ENCODE measurements at places on chromosomes 6 and 20.

DNA sequence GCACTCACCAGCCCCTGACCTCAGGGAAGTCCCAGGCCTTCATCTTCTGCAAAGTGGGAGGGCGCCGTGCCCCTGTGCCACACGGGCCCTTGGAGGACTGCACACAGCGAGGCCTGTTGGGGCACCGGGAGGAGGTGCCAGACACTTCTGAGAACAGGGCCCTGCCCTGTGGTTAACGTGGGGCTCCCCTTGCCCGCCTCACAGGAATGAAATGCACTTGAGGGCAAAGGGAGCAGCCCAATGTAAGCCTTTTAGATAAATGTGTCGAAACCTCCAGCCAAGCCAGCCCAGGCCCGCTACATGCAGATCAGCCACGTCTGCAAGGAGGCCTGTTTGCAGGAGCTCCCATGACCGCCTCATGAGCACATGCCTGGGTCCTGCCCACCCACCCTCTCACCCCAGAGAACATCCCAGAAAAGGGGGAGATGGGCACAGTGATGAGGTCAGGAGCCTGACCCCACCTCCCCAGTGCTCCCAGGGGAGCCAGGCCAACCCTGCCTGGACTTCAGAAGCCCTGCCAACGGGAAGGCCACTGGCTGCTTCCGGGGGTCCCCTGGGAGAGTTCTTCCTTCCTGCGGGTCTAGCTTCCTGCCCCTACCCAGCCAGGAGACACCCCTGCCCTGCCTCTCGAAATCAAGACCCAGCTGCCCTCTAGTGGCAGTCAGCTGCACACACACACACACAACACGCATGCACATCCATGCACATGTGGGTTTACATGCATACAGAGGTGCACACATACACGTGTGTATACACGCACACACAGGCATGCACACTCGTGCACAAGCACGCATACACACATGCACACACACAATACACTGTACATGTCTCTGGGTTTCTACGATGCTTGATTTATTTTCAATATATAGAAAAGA is 178.7 kb downstream of the TAF4 start:
- no peak for DNase-seq
- no peak overlapping the region for H3K4me3 ChIP-seq
- H3K4me1 ChIP-seq: no peaks in the 10 kb centered on the region
- H3K36me3 ChIP-seq: no peaks in the 10 kb centered on the region

DNA sequence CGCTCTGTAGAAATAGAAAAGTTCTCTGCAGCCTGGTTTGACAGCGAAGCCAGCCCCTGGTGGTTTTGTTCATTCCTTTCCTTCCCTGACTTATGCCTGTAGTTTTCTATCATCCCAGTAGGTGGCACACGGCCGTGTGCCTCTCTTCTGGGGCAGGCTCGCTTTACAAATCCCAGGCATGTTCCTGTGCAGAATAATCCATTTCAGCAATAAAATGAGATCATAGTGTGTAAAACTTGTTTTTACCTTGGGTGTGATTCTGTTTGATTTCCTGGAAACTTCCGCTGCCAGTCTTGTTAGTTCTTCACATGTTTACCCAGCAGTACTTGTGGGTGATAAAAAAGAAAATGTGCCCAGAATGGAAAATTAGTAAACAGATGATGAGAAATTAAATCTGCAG is 7.4 kb upstream of the INSM1 start:
- H3K27me3 ChIP-seq: peaks cover 4% of the 10 kb centered on the region
- peaks cover 4% of the 10 kb centered on the region for H3K4me1 ChIP-seq
- no peak for DNase-seq
- H3K36me3 ChIP-seq: no peaks in the 10 kb centered on the region
- H3K4me3 ChIP-seq: no peak overlapping the region

GRCh38 chr6:164825386-164825785 is 484.0 kb downstream of the C6orf118 start:
- H3K4me3 ChIP-seq: no peak overlapping the region
- no peaks in the 10 kb centered on the region for H3K36me3 ChIP-seq
- no peak overlapping the region for H3K27ac ChIP-seq
- no peaks in the 10 kb centered on the region for H3K4me1 ChIP-seq
- no peak for DNase-seq

GRCh38 chr6:132096245-132096644 is 145.1 kb upstream of the CCN2 start:
- H3K27ac ChIP-seq: no peak overlapping the region
- H3K4me3 ChIP-seq: no peak overlapping the region
- H3K27me3 ChIP-seq: no peaks in the 10 kb centered on the region
- H3K36me3 ChIP-seq: no peaks in the 10 kb centered on the region

GRCh38 chr6:133214267-133214666 is 26.9 kb upstream of the EYA4 start:
- no peaks in the 10 kb centered on the region for H3K36me3 ChIP-seq
- no peak overlapping the region for H3K27ac ChIP-seq
- H3K27me3 ChIP-seq: no peaks in the 10 kb centered on the region
- DNase-seq: no peak
- H3K4me3 ChIP-seq: no peak overlapping the region
- H3K4me1 ChIP-seq: no peaks in the 10 kb centered on the region

DNA sequence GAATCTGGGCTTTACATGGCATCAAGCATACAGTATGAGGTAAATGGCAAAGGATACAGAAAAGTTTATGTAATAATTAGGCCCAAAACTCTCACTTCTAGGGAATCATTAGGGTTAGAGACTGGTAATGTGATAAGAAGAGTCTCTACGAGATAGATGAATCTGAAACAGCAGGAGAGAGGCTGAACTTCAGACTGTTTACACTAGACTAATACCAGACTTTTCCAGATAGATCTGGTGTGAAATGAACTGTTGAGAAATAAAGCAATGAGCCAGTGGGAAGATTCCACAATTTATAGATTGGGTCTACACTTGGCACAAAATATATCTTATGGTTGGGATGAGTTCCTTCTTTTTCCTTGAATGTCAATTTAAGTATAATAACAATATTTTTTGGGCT is 134.3 kb downstream of the MAN1A1 start:
- no peak overlapping the region for H3K27ac ChIP-seq
- no peak overlapping the region for H3K4me3 ChIP-seq
- DNase-seq: no peak
- no peaks in the 10 kb centered on the region for H3K36me3 ChIP-seq

- H3K36me3 ChIP-seq: peaks cover 36% of the 10 kb centered on the region
- H3K4me3 ChIP-seq: no peak overlapping the region
- no peaks in the 10 kb centered on the region for H3K27me3 ChIP-seq
- H3K27ac ChIP-seq: no peak overlapping the region
Observed at GRCh38 chr20:62274332-62274950, 28.4 kb upstream of the ADRM1 start.

DNA sequence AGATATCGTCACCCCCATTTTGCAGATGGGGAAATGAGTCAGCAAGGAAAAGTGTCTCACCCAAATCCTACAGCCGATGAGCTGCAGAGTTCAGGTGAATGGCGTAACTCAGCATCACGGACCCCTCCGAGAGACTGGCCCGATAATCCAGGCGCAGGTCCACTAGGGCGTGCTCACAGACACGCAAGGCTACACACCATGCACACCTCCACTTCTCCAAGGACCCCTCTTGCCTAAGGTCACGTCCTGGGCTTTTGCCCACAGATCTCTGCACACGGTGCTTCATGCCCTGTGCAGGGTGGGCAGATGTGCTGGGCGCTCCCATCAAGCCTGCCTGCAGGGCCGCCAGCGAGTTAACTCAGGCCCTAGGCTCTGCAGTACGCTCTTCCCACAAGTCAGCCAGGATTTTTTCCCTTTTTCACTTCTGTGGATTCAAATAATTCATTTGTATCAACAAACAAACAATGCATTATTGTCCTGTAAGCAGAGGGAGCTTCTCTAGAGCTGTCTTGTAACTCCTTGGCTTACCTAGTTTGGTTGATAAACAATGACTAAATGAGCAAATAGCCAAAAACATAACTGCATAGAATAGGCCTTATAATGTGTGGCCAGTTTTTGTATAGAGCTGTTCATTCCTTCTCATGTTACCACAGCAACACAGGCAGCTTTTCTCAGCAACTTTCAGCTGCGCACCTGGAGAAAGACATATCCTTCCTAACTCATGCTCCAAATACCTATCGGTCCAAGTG is 139.1 kb downstream of the AGPAT4 start:
- H3K27me3 ChIP-seq: no peaks in the 10 kb centered on the region
- H3K27ac ChIP-seq: no peak overlapping the region
- no peaks in the 10 kb centered on the region for H3K4me1 ChIP-seq
- no peak for DNase-seq

DNA sequence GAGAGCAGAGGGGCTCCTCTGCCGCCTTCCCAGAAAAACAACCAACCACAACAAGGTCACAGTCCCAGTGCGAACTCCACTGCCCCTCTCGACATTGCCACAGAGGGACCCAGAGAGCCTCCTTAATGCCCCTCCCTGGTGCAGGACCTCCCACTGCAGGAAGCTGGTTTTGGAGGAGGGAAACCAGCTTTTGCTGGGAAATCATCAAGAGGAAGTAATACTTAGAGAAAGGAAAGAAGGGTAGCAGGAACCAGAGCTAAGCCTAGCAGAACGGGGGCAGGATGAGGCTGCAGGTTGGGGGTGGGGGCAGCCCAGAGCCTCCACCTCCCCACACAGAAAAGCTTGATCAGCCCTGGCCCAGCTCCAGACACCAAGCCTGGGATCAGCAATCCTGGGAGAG is 37.7 kb upstream of the SIRPA start:
- no peaks in the 10 kb centered on the region for H3K27me3 ChIP-seq
- no peak overlapping the region for H3K4me3 ChIP-seq
- no peak overlapping the region for H3K27ac ChIP-seq
- H3K36me3 ChIP-seq: no peaks in the 10 kb centered on the region

DNA sequence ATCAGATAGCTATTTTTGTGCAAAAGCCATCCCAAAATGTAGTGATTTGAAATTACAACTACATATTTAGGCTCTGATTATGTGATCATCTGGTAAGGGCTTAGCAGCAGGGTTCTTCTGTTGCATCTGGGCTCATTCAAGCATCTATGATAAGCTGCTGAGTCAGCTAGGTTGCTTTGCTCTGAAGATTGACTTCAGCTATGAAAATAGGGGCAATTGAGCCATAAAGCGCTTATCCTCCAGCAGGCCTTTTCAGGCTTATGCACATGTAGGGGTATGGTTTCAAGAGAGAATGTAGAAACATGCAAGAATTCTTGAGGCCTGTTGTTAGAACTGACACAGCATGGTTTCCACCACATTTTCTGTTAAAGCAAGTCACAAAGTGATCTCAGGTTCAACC is 114.1 kb downstream of the PLCB1 start:
- no peak overlapping the region for H3K27ac ChIP-seq
- no peaks in the 10 kb centered on the region for H3K27me3 ChIP-seq
- DNase-seq: no peak
- H3K4me3 ChIP-seq: no peak overlapping the region
- no peaks in the 10 kb centered on the region for H3K36me3 ChIP-seq
- H3K4me1 ChIP-seq: no peaks in the 10 kb centered on the region

GRCh38 chr20:57160985-57161384 is 105.5 kb downstream of the BMP7 start:
- no peak overlapping the region for H3K27ac ChIP-seq
- no peaks in the 10 kb centered on the region for H3K4me1 ChIP-seq
- DNase-seq: no peak
- no peak overlapping the region for H3K4me3 ChIP-seq
- no peaks in the 10 kb centered on the region for H3K27me3 ChIP-seq

- H3K4me3 ChIP-seq: no peak overlapping the region
- H3K4me1 ChIP-seq: peaks cover 9% of the 10 kb centered on the region
- no peak for DNase-seq
- H3K27ac ChIP-seq: no peak overlapping the region
Observed at GRCh38 chr20:44609006-44609515, 26.7 kb downstream of the PKIG start.

- H3K27ac ChIP-seq: no peak overlapping the region
- H3K4me3 ChIP-seq: no peak overlapping the region
- no peaks in the 10 kb centered on the region for H3K36me3 ChIP-seq
- peaks cover 44% of the 10 kb centered on the region for H3K4me1 ChIP-seq
- no peaks in the 10 kb centered on the region for H3K27me3 ChIP-seq
Observed at GRCh38 chr6:75611011-75611701, 9.5 kb downstream of the SENP6 start.

- DNase-seq: no peak
- no peak overlapping the region for H3K4me3 ChIP-seq
- H3K36me3 ChIP-seq: no peaks in the 10 kb centered on the region
- H3K27me3 ChIP-seq: no peaks in the 10 kb centered on the region
- no peak overlapping the region for H3K27ac ChIP-seq
Observed at GRCh38 chr6:52213127-52213526, 27.0 kb downstream of the IL17A start.

GRCh38 chr6:68776354-68776753 is 141.3 kb downstream of the ADGRB3 start:
- no peaks in the 10 kb centered on the region for H3K27me3 ChIP-seq
- no peak overlapping the region for H3K27ac ChIP-seq
- no peak overlapping the region for H3K4me3 ChIP-seq
- no peak for DNase-seq
- H3K4me1 ChIP-seq: no peaks in the 10 kb centered on the region

- H3K27me3 ChIP-seq: no peaks in the 10 kb centered on the region
- H3K4me1 ChIP-seq: no peaks in the 10 kb centered on the region
- H3K36me3 ChIP-seq: no peaks in the 10 kb centered on the region
- no peak for DNase-seq
- no peak overlapping the region for H3K4me3 ChIP-seq
- H3K27ac ChIP-seq: no peak overlapping the region
Observed at GRCh38 chr6:24744911-24745310, 26.0 kb upstream of the C6orf62 start.

Data from effector memory CD4-positive, alpha-beta T cell (primary cell).